ENCODE measurements at places on chromosomes 7 and 10. TPM values are rescaled to one million over a fixed set of nuclear protein-coding genes. Genes with fewer than 3 reads are reported as not detected.

GRCh38 chr7:25234336-25234735 lies 6.0 kb upstream of the NPVF start:
- no peak for DNase-seq
- H3K27me3 ChIP-seq: no peaks in the 10 kb centered on the region
- H3K4me3 ChIP-seq: no peak overlapping the region

Gene IFIT1B
- total RNA-seq: not detected

DNA sequence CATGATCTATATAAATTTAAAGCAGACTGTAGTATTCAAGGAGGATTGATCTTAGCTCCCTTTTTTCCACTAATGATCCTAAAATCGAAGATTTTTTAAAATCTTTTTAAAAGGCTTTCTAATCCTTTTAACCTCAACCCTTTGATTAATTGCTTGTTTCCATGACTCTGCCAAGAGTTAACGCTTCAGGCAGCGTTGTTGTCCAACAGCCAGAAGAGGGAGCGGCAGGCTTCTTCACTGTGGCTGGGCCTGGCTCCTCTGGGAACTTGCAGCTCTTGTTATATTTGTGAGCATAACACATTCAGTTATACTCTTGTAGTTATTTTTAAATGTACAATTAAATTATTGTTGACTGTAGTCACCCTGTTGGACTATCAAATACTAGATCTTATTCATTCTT lies 26.3 kb downstream of the CRCP start:
- H3K4me3 ChIP-seq: no peak overlapping the region
- peaks cover 19% of the 10 kb centered on the region for H3K4me1 ChIP-seq
- H3K27me3 ChIP-seq: no peaks in the 10 kb centered on the region
- H3K36me3 ChIP-seq: peaks cover 73% of the 10 kb centered on the region

DNA sequence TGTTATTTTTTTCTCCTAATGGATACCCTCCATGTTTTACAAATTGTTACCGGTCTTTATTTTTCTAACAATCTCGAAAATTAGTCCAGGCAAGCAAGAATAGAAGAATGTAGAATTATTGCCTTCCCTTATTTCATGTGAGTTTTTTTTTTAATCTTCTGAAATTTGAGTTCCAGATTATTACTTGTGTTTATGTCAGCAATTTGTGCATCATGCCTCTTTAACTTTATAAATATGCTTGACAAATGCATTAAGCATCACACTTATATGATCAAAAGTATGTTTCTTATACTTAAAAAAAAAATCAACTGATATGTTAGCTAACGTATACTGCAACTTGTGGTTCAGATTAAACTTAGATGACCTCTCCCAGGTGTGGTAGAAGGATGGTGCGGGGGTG lies 242.7 kb upstream of the VSTM2A start:
- no peaks in the 10 kb centered on the region for H3K36me3 ChIP-seq
- H3K4me1 ChIP-seq: no peaks in the 10 kb centered on the region
- no peak overlapping the region for H3K4me3 ChIP-seq
- H3K27me3 ChIP-seq: no peaks in the 10 kb centered on the region
- DNase-seq: no peak

Gene ENTPD1
- total RNA-seq: 64.6 TPM

- no peak for DNase-seq
- H3K27ac ChIP-seq: no peak overlapping the region
- H3K36me3 ChIP-seq: no peaks in the 10 kb centered on the region
- H3K4me1 ChIP-seq: no peaks in the 10 kb centered on the region
- no peak overlapping the region for H3K4me3 ChIP-seq
- no peaks in the 10 kb centered on the region for H3K27me3 ChIP-seq
Measured at GRCh38 chr7:70893971-70894715, 237.8 kb upstream of the GALNT17 start.

- no peaks in the 10 kb centered on the region for H3K4me1 ChIP-seq
- H3K27ac ChIP-seq: no peak overlapping the region
- no peak overlapping the region for H3K4me3 ChIP-seq
- DNase-seq: no peak
Measured at GRCh38 chr10:93760490-93760889, 2.8 kb downstream of the LGI1 start.

DNA sequence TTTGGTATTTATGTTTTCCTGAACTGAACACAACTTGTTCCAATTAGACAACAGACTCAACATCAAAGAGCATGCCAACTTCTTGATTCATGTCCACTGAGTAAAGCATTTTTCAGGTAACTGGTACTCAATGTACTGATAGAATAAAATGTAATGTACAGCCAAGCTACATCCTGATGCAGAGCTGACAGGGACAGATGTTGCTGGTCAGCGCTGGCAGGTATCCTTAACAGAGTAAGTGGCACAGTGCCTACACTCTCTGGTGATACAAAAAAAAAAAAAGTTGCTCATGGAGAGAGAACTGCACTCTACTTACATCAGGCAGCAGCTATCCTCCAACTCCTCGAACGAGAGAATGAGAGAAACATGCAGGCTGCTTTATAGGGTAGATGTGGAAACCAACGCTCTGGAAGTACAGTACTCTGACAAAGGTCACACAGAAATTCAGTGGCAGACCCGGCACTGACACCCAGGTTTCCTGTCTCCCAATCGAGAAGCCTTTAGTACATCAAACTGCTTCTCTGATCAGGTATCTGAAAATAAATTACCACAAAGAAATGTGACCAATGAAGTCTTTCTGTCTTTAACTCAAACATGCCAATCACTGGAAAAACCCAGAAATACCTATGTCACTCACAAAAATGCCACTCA lies 4.6 kb downstream of the ITGB1 start:
- H3K4me3 ChIP-seq: peak overlapping the region; percentile 7
- H3K36me3 ChIP-seq: no peaks in the 10 kb centered on the region
- no peaks in the 10 kb centered on the region for H3K27me3 ChIP-seq
- no peak for DNase-seq

Gene CYP2W1
- total RNA-seq: not detected

Gene CDK1
- 3.4 TPM for total RNA-seq

DNA sequence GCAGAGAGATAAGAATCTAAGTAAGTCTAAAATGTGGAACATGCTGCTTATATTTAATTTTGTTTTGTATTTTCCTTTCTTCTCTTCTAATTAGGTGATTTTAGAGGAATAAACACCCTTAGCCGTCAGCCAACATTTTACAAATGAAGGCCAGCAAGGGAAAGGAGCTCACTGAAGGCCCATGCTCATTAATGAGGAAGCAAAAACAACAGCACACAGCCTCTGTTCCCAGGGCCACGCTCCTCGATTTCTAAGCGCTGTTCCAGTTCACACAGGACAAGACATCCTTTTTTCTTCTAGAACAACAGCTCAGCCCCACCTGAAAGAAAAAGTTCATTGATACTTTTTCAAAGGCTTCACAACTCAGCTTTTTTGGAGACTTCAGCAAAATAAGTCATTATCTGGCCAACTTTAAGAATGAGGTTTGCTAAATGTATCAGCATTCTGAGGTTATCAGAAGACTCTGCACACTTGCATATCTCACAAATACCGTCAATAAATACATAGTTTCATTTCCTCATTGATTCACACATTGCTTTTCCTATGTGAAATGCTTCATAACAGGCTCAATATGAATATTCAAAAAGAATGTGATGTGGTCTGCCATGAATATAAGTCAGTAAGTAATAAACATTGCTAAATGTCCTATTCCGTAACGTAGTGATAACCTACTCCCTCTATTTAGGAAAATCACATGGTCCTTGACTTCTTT lies 34.8 kb upstream of the SFMBT2 start:
- no peaks in the 10 kb centered on the region for H3K4me1 ChIP-seq
- no peak overlapping the region for H3K4me3 ChIP-seq
- H3K27me3 ChIP-seq: no peaks in the 10 kb centered on the region

Gene VSTM4
- 19.5 TPM for total RNA-seq

- no peaks in the 10 kb centered on the region for H3K27me3 ChIP-seq
- H3K27ac ChIP-seq: no peak overlapping the region
- H3K4me1 ChIP-seq: no peaks in the 10 kb centered on the region
- H3K4me3 ChIP-seq: no peak overlapping the region
- no peak for DNase-seq
Measured at GRCh38 chr10:62796896-62797295, 7.6 kb upstream of the ADO start.

Gene EXOC6
- 24.9 TPM for total RNA-seq
